A172 (cell line): ENCODE measurements at places on chromosomes 7 and 10.
A peak's percentile ranks its signal among the peaks of the same experiment; 100 is the strongest.

GRCh38 chr7:158023157-158023556 lies 564.5 kb downstream of the PTPRN2 start:
- DNase-seq, result no peak

GRCh38 chr7:33243319-33243881 lies 114.0 kb downstream of the BBS9 start:
- peak; percentile 34 for DNase-seq

DNA sequence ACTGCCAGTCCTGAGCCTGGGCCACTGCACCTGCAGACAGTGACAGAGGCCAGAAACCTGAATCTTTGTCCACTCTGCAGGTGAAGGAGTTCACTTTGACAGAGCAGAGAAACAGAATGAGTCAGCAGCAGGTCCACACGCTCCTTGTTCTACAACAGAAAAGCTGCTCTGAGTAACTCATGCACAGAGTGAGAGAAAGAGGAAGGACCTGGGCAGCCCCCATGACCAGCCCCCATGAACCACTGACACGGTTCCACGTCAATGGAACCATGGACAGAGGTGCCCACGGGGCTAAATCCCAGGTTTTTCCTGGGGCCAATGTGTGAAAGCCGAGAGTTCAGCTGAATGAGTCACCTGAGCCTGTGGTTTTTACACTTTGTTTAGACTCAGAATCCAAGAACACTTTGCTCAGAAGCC lies 40.8 kb upstream of the CTBP2 start:
- DNase-seq, result peak; percentile 50

DNA sequence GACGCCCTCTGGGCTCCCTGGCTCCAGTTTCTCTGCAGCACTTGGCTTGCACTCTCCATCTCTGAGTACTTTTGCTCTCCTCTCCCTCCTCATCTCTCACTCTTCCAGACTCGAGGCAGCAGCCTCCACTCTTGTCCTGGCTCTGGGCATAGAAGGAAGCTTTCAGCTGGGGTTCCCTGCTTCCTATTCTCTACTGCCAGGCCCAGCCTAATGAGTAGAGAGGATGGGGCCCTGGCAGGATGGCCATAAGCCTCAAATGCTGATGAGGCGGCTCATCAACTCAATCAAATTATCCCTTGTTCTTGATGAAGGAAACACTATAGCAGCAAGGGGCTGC lies 55.8 kb downstream of the NEURL1 start:
- DNase-seq, result no peak

DNA sequence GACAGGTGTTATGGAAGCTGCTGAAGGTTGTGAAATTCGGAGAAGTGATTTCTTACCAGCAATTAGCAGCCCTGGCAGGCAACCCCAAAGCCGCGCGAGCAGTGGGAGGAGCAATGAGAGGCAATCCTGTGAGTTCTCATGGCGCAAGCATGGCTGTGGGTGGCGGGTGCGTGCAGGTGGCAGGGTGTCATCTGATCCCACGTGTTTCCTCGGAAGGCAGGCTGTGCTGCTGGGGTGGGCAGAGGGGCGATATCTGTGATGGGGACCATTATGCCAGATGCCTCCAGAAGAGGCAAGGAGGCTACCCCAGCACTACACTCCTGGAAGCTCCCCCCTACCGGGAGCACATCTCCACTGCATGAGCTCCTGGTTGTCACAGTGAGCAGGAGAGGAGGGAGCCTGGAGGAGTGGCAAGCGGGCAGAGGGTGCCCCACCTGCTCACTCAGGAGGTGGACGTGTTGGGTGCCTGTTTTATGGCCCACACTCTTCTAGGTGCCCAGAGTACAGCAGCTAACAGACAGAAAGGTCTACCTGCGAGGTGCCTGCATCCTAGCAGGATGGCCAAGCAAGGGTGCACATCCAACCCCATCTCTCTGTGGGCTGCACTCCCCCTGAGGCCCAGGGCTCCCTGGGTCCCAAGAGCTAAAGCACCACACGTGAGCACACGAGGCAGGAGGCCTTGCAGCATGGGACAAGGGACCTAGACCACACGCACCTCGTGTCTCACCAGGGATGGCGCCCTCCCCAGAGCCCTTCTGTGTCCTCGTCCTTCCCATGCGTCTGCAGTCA lies 204.7 kb downstream of the EBF3 start:
- no peak for DNase-seq

GRCh38 chr7:68269405-68269804 lies 1272.8 kb downstream of the TYW1 start:
- peak; percentile 96 for DNase-seq

- no peak for DNase-seq
Observed at GRCh38 chr7:140214075-140214684, 37.4 kb upstream of the KDM7A start.

- no peak for DNase-seq
Observed at GRCh38 chr10:46306516-46307184, 19.9 kb downstream of the ANTXRL start.

- no peak for DNase-seq
Observed at GRCh38 chr10:124217906-124218804, 124.8 kb upstream of the CHST15 start.

DNA sequence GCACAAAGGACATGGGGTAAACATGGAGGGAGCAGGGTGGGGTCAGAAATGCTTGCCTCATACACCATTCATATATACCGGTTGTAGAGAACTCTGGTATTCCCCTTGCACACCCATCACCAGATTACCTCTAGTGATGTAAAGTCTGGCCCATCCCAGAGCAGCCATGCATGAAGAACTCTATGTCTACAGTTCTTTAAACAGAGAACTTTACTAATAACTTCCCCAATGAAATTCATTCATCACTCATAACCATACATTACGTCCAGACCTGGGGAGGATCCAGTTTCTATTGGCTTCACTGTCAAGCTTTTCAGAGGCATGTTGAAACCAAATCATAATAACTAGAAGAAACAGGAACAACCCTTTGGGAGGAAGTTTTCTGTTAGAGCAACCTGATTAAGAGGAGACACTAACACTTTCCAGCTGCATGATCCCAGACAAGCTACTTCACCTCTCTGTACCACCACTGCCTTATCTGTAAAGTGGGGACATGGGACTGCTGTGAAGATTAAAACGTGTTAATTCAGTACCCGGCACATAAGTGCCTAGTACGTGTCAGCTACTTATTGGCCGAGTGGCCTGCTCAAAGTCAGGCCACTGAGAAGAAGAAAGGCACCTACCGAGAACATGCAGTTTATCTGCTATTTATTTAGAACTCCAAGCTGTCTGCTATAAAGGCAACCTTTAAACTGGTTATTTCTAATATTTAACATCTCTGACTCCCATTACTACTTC lies 59.7 kb downstream of the IGF2BP3 start:
- no peak for DNase-seq

DNA sequence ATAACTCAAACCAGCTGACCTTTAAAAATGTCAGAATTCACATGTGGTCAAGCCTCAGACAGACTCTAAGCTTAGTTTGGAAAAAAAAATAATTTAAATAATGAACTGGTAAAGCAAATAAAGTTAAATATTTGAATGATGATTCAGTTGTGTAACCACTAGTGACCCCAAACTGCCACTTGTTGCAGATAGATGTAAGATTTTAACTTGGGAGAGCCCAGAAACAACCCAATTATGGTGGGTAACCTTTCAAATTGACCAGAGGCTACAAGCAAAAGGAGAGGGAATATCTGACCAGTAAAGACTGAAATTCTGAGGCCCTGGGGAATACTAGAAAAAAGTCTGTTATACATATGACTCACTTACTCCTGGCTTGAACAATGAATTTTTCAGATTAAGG lies 268.1 kb downstream of the HPSE2 start:
- DNase-seq, result no peak

DNA sequence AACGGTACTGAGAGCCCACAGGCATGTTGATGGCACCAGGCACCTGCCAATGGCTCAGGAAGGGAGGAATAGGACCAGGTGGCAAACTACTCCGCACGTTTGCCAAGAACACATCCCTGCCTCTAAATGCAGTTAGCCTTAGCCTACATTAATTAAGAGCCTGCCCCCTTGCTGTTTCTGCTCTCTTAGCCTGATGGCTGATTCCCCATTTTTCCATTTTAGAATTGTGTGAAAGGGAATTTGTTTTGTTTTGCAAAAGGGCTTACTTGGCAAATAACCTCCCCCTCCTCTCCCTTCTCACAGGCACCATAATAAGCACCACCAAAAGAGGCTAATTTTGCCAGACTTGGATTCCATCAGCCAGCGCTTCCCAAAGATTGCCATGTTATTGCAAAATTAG lies 1203.2 kb downstream of the SORCS3 start:
- DNase-seq, result no peak

DNA sequence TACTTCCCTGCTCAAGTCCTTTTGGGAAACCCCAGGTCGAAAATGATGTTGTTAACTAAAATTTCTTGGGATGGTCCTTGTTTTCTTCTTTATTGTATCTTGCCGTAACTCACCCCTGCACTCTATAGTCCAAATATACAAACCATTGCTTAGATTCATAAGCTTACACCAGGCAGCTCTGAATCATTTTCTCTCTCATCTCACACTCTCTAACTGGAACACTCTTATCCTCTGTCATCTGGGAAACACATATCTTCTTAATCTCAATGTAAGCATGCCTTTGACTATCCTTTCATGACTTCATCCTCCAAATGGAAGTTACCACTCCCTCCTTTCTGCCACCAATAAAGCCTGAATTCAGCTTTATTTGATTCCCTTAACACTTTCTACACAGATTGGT lies 175.8 kb upstream of the ANK3 start:
- no peak for DNase-seq

DNA sequence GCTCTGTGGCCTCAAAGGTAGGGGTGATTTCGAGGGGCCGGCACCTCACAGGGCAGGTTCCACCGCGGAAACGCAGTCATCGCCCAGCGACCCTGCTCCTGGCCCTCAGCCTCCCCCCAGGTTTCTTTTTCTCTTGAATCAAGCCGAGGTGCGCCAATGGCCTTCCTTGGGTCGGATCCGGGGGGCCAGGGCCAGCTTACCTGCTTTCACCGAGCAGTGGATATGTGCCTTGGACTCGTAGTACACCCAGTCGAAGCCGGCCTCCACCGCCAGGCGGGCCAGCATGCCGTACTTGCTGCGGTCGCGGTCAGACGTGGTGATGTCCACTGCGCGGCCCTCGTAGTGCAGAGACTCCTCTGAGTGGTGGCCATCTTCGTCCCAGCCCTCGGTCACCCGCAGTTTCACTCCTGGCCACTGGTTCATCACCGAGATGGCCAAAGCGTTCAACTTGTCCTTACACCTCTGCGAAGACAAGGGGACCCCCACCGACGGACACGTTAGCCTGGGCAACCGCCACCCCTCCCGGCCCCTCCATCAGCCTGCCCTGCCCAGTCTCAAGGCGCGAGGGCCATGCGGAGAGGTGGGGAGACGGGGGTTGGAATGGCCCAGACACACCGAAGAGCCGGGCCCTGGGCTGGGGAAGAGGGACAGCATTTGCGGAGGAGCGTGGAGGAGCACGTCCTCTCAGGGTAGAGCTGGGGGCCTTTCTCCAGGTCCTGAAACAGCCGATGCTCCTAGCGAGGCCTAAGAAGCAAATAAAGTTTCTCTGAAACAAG lies 6.0 kb downstream of the SHH start:
- no peak for DNase-seq

DNA sequence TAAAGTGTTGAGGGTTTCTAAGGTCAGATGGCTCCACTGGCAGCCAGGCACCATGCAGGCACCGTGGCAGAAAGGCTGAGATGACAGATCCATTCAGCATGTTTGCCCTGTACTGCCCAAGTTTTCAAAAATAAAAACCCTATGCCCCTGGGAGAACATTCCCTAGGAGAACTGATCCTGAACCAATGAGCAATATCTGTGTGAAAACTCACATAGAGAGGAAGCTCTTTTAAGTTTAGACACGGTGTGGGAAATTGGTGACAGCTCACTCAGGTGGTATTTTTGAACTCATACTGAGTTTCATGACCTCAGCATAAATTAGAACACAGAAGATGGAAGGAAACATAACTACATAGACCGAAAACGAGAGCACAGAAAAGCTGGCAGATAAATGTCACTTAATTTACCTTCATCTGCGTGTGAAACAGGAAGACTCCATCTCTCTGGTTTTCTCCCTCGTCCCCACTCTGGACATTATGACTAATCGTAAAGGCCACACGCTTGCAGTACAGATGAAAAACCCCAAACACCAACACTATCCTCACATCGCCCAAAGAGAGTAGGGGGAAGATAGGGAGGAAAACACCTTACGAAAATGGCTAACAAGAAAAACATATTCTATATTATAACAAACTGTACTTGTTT lies 127.8 kb downstream of the ICA1 start:
- no peak for DNase-seq

DNA sequence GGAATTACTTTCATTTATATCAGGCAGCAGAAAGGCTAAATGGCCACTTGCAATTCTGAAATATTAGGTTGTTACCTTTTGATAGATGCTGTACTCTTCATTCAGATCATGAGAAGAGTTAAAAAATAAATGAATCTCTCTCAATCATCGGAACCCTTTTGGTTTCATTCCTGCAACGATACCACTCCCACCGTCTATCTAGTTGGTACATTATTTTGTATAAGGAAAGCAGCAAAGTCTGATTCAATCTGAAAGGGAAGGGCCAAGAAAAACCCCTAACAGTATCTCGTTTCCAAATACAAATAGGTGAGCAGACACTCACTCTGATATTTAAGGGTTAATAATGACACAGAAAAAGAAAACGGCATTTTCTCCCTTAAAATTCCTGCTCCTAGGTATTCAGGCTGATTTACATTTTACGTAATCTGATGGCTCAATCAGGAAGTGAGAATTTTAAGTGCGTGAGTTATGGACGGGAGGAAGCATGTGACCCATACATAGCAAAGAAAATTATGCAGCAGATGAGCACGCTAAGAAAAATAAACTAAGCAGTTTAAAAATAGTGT lies 209.4 kb upstream of the KLF14 start:
- DNase-seq, result peak; percentile 75

- DNase-seq, result no peak
Observed at GRCh38 chr10:13700473-13701144, 113.8 kb downstream of the PRPF18 start.

- DNase-seq, result peak; percentile 2
Observed at GRCh38 chr10:230758-231157, 95.5 kb downstream of the ZMYND11 start.

- DNase-seq, result no peak
Observed at GRCh38 chr10:29603223-29603896, 31.4 kb downstream of the SVIL start.

GRCh38 chr7:155594163-155594732 lies 47.9 kb upstream of the CNPY1 start:
- no peak for DNase-seq

DNA sequence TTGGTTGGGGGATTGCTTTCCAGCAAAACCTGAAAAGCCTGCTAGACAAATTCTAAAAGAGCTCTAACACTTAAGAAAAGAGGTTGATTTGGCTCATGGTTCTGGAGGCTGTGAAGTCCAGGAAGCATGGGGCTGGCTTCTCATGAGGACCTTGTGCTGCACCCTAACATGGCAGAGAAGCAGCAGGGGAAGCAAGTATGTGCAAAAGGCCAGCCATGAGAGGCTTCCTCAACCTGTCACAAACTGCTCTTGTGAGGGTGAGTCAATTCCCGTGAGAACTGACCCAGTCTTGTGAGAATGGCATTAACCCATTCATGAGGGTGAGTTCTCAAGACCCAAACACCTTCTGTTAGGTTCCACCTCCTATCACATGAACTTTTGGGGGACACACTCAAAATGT lies 54.3 kb upstream of the IGFBP3 start:
- DNase-seq, result no peak

- DNase-seq, result no peak
Observed at GRCh38 chr10:9819756-9820494, 1197.7 kb upstream of the CELF2 start.
